ENCODE measurements at places on chromosomes 12 and 14.

- DNase-seq, result no peak
Observed at GRCh38 chr12:50842637-50843493, at the start of gene TMPRSS12. TMPRSS12 (plus strand) TSS chr12:50842926; CDS start chr12:50842965, 39 bp downstream.

- DNase-seq, result no peak
Observed at GRCh38 chr12:587132-588023, 75.9 kb downstream of the NINJ2 start.

- no peak for DNase-seq
Observed at GRCh38 chr12:52521175-52521567, 977 bp upstream of the KRT5 start.

GRCh38 chr12:57731411-57732080 lies 7.0 kb downstream of the AGAP2 start:
- no peak for DNase-seq

DNA sequence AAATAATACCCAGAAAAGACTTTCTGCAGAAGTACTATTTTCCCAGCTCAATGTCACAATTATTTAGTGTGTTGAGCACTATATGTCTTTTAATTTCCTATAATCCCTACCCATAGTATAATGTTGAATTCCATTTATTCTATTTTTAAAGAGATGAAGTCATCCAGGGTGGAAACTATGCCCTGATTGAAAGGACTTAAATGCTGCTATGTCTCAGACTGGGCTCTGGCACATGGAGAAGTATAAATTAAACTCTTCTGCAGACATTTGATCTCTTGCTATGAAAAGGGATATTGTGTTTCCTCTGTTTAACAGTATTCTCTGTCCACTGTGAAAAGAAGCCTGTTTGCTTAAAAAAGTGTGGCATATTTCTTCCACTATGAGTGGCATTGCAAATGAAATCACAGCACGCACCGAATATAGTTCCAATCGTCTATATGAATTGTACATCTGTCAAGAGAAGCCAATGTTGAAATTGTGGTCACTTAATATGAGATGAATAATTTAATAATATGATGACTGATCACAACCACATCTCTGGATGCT lies 192.3 kb downstream of the BCAT1 start:
- DNase-seq, result no peak

- DNase-seq, result no peak
Observed at GRCh38 chr14:78196323-78196722, 26.1 kb downstream of the NRXN3 start.

- DNase-seq, result peak; percentile 20
Observed at GRCh38 chr12:46983959-46984841, 95.2 kb upstream of the PCED1B start.

DNA sequence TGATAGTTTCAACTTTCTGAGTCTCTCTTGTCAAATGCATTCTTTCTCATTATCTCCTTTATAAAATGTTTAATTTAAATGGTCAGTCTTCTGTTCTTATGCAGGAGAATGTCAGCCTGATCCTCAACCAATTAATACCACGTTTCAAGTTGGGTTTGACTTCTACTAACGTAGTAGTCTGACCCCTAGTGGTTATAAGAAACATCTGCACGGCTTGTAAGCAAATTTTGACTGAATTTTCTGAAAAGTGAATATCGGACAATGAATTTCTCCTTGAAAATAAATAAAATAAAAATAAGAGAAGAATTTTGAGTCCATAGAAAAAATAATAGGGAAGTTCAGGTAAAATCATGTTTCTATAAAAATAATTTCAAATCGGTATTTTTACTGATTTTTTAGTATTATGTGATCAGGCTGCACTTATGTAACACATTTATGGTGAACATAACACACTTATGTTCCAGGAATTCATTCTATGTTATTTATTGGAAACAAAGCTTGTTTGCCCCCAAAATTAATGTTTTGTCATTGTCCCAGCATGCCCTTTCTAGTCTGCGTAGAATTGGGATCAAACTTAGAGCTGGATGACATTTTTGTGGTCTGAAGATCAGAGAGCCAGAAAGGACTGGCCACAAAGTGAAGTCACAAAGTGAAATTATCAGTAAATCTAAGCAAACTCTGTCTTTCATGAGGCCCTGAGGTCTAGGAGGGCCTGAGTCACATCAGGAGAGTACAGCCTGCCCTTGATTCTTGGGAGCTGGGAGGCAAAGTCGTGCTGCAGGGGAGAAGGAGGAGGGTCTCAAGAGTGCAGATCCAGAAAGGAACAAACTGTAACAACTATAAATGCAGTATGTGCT lies 101.2 kb upstream of the STXBP6 start:
- peak; percentile 23 for DNase-seq

DNA sequence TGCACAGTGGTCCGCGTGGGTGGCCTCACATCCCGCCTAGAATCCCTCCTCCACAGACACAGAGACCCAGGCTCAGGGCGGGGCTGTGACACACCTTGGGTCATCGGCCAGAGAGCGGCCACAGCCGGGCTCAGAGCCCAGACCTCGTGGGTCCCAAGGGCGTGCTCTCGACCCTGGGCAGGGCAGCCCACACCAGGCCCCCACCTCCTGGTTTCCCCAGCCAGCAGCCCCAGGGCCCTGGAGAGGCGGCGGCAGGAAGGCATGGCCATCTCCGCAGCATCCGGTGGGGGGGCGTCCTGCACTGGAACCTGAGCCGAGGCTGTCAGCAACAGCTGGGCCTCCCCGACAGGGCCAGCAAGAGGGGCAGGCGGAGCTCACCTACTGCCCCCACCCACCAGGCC lies 15.2 kb downstream of the JAG2 start:
- DNase-seq, result no peak

DNA sequence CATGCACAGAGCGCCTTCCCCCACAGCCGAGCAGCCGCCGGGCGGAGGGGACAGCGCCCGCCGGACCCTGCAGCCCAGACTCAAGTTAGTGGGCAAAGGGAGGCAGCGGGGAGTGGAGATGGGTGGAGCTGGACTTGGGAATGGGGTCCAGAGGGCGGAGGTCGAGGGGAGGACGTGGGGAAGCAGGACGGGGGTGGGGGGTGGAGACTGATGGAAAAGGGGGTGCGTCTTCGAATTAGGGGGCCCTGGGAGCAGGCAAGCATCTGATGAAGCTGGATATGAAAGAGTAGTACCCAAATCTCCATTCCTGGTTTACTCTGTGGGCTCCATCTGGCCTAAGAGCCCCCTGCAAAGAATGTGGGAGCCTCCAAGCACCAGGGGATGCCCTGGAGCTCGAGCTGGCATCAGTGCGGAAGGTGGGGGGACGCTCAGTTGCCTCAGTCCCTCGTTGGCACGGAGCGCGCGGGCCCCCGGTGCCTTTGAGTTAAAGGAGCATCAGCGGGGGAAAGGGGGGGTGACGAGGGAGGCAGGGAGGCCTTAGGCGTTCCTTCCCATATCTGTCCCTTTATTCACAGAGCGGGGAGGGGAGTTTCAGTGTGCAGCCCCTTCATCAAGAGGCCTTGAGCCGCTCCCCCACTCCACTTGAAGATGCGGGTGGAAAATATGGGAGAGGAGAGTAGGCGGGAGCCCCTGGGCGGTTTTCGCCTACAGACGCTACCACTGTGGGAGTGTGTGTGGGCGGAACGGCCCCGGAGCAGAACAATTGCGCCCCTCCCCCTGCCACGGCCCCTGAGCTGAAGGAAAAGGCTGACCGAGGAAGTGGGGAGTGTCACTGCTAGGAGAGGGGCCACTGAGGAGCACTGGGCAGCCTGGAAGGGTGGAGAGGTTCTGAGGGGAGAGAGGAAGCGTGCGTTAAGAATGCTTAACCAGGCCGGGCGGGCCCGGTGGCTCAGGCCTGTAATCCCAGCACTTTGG lies 644 bp downstream of the NAB2 start:
- DNase-seq, result peak; percentile 75

DNA sequence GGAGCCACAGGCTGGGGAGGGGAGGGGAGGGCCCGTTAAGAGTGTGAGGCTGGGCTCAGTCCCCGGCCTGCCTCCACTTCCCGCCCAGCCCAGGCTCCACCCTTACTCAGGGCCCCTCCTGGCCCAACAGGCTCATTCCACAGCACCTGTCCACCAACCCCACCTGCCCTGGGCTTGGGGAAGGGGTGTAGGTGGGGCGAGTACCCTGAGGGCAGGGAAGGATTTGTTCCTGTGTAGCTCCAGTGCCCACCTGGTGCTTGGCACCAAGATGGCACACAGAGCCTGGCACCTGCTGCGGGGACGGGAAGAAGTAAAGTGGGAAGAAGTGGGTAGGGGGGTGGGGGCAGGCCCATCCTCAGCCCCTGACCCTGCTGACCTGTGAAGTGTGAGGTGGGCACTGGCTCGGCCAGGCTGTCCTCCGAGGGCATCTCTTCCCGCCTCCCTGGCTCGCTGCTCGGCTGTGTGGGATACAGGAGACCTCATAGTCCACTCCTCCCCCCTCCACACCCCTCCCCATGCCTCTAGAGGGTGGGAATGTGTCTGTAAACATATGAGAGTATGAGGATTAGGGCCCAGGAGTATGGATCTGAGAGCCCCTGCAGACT lies 35.1 kb downstream of the NCKAP5L start:
- no peak for DNase-seq

GRCh38 chr12:10829994-10830393 lies 3.8 kb upstream of the TAS2R10 start:
- DNase-seq, result no peak

DNA sequence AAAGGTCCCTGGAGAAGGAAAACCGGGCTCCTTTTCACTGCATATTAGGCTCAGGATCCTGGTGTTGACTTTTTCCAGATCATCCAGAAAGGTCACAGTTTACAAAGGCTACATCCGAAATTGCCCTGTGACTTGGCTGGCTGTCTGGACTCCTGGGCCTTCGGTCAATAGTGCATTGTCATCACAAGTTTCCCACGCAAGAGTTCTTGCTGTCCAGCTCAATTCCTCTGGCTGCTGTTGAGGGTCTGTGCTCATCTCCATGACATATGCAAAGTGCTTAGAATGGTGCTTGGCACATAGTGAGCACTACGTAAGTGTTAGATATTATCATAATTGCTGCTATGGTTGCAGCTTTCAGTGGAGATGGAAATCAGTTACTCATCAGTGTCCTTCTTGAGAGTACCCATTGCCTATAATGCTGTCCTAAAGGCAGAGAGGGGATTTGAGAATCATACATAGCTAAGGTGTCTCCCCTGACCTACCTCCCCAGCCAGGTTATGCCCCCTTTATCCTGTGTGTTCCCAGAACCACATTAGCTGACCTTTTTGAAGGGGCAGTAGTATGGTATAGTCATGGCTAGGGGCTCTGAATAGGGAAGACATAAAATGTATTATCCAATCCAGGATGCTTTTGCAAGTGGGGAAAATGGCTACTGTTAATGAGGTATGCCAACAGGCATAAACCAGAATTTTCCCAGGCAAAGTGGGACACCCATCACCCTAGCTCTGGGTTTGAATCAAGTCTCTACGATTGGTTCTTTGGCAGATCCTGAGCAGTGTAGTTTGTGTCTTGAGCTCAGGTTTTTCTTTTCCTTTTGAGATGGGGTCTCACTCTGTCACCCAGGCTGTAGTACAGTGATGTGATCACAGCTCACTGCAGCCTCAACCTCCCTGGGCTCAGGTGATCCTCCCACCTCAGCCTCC lies 132.0 kb upstream of the CCND2 start:
- no peak for DNase-seq

DNA sequence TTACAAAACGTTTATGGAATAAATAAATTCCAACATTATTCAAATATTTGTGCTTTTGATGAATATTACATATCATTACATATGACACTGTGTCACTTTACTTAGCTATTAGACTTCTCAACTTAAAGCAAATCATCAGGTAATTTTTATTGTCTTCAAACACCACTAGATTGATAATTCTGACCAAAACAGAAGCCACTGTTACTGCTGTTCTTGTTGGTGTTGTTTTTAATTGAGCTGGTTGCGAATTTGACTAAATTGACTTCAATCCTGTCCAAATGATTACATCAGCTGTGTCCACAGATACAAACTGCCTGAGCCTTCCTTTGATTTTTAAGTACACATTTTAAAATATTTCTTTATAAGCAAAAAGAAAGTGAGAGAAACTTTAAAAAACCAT lies 29.2 kb downstream of the PRKD1 start:
- no peak for DNase-seq

DNA sequence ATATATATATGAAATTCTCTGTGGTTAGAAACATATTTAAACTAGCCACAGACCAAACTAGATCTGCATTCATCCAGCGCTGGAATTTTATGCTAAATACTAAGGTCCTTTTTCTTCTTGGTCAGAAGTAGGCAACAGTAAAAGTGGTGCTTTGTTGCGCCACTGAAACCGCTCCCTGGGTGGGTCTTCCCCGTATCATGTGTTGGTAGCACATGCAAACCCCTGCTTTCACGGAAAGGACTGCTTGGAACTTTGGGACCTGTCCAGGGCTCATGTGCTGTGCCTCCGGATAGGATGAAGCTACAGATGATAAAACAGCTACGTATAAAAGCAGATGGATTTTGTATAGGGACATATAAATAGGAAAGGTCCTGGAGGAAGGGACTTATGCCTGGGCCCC lies 40.1 kb upstream of the COL2A1 start:
- DNase-seq, result no peak

DNA sequence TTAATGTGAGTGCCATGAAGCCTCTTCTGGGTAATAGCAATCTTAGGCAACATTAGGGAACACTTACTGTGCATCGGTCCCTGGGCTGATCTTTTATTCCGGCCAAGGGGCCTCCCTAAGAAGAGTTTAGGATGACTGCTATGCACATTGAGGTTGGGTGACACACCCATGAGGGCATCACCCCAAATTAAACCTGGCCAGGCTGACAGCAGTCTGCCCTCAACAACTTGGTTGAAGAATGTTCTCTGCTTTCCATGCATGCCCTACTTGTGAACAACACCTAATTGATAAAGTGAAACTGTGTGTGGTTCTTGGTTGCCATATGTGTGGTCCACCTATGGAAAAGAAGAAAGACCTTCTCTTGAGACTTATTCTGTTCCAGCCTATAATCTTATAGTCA lies 1098.0 kb downstream of the BCL11B start:
- no peak for DNase-seq

GRCh38 chr12:123395236-123395635 lies 11.3 kb downstream of the KMT5A start:
- DNase-seq, result no peak

DNA sequence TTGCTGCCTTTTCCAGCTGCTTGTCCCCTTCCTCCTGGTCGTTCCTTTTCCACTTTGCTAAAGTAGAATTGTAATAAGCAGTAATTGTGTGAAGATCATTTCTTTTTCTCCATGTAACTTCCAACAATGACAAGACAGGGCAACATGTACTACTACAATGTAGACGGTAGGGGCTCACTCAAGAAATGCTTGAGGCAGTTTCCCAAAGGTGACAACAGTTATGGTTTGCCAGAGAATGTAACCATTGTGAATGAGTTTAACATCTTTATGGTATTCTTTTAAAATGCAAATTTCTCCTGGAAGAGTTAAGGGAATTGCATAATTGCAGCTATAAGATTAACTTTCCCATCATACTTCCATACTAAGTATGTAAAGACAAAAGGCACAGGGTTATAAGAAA lies 23.8 kb upstream of the PHLDA1 start:
- no peak for DNase-seq

GRCh38 chr14:95679998-95680735 lies 6.1 kb upstream of the TCL1B start:
- DNase-seq, result no peak
